ENCODE measurements at places on chromosomes 12 and 14. TPM values are rescaled to one million over a fixed set of nuclear protein-coding genes. Genes with fewer than 3 reads are reported as not detected.
A peak's percentile ranks its signal among the peaks of the same experiment; 100 is the strongest.

DNA sequence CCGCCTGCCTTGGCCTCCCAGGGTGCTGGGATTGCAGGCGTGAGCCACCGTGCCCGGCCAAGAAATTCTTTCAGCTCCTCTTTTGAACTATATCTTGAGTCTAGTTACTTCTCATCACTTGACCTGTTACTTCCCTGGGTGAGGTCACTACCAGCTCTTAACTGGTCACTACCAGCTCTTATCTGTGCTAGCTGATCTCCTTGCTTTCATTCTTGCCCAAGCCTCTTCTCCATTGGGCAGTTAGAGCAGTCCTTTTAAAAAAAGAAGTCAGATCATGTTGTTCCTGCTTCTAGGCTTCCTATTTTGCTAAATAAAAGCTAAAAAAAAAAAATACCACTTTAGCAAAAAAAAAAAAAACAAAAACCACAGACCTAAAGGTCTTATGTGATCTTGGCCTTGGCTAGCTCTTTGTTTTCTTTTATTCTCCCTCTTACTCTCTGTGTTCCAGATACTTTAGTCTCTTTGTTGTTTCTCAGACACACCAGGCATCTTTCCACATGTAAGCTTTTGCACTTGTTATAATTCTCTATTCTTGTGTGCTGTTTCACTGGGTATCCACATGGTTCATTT is 63.5 kb downstream of the RAD51B start:
- DNase-seq, result no peak

GRCh38 chr14:66401449-66402095 is 84.6 kb upstream of the CCDC196 start:
- no peak for DNase-seq

GRCh38 chr12:122861587-122861970 is 26.3 kb downstream of the HIP1R start:
- no peak for DNase-seq

GRCh38 chr12:26318661-26319068 is 123.3 kb downstream of the SSPN start:
- peak; percentile 90 for DNase-seq

DNA sequence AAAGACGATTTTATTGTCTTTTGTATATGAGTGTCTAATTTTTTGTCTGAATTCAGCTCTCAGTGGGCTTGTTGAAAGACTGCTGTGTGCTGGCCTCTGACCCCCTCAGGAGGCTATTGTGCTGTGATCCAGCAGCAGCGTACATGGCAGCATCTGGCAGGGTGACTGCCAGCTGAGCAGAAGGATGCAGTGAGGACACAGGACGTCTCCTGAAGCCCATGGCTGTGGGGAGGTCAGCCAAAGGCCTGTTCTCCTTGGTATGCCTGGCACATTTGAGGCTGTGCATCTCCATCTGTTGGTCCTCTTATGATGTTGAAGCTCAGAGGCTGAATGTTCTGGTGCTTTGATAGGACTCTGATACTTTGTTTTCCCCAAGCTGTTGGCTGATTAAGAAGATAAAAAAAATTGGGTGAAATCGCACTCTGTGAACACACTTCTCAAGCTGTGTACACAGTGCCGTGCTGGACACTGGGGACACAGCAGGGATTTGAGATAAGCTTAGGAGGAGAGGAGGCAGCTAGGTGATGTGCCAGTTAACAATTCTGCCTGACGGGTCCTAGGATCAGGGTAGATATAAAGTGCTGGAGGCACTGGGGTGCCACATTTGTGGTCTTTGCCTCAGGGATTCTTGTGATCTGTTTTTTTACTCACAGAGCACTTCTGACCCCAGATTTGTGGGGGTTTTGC is 37.5 kb downstream of the EID3 start:
- DNase-seq, result no peak

DNA sequence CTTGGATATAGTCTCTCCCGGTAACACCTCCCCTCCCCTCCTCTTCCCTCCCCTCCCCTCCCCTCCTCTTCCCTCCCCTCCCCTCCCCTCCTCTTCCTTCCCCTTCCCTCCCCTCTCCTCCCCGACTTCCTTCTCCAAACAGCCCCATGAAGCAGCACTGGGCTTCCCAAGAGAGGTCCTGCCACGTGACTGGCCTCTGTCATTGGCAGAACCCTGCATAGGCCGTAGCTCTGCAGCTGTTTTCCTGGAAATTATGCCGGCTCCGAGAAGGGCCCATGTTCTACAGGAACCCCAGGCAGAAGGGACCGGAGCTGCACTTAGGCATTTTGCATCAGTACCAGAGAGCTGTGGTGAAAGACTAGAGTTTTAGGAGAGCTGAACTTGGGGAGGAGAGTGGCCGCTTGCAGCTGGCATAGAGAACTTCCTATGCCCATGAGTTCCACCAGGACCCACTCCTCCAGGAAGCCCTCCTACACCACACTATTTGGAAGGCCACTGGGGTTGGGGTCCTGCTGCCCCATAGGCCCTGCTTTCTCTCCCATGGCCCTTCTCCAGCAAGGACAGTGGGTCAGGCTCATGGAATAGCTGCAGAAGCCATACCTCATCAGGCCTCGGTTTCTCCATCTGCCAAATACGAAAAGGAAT is 5.1 kb upstream of the TNFAIP2 start:
- peak; percentile 76 for DNase-seq

DNA sequence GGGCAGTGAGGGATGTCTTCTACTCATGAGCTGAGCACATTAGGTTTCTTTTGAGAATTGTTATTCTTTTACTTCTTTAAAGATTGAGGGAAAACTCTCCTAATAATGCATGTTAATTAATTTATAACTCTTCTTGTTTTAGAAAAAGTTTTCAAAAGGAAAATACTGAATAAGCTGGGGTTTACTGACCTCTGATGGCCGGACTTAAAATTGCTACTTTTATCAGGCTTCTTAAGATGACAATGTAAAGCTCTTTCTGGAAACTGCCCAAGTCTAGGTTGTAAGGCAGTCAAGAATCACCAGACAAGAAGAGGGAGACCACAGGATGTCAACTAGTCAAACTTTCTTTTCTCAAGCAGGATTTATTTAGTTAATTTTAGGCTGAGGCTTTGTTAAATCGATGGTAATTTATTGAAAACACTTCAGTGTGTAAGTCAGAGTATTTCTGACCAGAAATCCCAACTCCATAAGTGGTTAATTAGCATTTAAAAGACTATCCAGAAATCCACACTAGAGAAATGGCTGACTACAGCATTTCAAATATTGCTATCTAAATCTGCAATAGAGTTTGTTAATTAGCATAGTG is 82.1 kb downstream of the AVPR1A start:
- DNase-seq, result no peak

DNA sequence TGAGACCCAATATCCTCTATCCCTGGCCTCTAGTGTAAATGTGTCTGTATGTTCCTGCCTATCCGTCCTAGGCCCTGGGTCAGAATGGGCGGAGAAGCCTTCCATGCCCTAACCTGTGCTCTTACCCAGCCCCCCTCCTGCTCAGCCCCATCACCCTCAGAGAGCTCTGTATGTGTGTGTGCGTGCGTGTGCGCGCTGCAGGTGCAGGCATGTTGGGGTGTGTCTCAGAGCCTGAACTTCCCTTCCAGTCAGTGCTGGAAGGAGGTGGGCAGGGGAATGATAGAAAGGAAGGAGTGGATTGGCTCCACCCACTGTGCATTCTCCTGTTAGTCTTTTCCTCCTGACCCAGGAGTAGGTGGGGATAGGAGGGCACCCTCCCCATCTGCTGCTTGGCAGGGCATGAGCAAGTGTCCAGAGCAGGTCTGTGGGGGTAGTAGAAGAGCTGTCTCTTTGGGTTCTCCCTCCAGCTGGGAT is 7.2 kb downstream of the NAB2 start:
- DNase-seq, result peak; percentile 86

- DNase-seq, result no peak
These were observed 111.5 kb upstream of the BCL2L14 start for GRCh38 chr12:11959117-11959823.

TAS2R9 gene
- not detected for total RNA-seq

ANKRD13A gene
- total RNA-seq, result 122 TPM

MAP3K9 gene
- 19.4 TPM for total RNA-seq
